ENCODE measurements at places on chromosomes 2 and 18.

GRCh38 chr18:32049393-32050171 lies 31.0 kb downstream of the RNF125 start:
- DNase-seq, result no peak

DNA sequence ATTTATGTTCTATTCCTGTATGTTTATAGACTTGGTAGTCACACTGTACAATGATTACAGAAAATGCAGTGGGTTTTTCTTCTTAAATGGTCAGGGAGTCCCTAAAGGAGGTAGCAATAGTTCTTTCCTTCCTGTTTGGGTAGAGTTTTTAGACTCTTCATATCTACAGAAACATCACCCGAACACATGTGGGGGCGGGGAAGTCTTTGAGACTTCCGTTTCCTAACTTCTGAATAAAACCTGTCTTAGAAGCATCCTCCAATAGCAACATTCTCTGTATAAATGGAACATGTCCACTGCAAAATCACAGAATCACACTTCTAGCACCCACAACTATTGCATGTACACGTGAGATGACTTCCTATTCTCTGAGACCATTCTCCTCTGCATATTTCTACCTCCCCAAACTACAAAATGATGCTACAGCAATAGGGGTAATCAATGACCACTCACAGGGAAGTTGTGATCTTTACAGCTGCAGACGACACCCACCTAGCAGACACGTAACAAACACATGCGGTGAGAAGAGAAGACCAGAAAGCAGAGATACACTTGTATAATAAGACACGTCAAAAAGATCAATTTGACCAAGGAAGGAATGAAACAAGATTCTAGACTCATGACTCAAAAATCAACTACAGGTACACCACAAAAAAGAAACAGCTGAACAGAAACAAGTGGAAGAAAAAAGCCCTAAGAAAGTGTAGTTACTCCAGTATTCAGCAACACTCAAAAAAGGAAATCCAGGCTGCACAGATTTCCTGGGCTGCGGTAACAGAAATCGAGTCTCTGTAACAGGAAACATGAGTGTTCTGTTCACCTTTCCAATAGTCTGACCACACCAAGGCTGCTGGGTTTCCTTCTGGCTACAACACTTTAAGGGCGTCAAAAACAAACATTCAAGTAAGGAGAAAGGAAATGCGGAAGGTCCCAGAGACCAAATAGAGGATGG lies 120.4 kb downstream of the ZNF516 start:
- no peak for DNase-seq

GRCh38 chr2:239809391-239809790 lies 215.8 kb downstream of the NDUFA10 start:
- no peak for DNase-seq

GRCh38 chr2:31581124-31581795 lies 522 bp upstream of the SRD5A2 start:
- no peak for DNase-seq

GRCh38 chr18:76367168-76368125 lies 127.6 kb downstream of the ZNF516 start:
- no peak for DNase-seq

- no peak for DNase-seq
These were observed 162.2 kb downstream of the PKP4 start for GRCh38 chr2:158618891-158619490.

DNA sequence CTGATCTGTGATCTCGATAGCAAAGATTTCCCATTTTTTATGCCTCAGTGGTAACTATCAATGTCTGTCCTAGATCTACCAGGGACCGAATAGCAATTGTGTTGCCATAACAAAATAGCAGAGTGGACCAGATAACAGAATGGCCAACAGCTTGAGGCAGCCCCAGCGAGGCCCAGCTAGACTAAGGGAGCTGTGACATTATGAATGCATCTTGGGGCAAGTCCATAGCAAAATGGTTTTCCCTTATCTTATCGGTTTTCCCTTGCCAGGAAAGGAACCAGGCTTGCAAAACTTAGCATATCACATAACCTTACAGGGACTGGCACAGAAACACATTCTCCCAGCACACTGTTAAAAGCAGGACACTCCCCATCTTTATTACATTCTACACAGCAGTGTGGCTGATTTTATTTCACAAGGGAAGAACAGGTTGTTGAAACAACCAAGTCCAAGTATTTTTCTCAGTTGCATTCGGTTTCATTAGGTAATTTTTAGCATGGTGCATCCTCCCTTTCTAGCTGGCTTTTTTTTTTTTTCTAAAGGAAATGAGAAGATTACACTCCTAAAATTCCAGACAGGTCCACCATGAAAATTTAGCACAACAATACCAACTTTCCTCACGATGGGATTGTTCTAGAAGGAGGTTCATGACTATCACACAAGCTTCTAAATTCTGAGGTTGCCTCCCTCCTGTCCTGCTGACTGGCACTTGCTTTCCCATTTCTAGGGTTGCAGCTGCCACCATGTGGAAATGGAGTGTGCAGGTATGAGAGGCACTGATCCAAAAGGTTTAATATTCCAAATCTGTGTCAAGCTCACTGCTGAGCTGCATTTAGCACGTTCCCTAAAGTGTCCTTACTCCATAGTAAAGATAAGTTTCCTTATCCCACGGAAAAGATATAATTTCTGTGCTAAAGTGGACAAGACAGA lies 97.0 kb upstream of the SLC35G4 start:
- no peak for DNase-seq

GRCh38 chr18:55302167-55302833 lies 285.7 kb downstream of the TCF4 start:
- no peak for DNase-seq

DNA sequence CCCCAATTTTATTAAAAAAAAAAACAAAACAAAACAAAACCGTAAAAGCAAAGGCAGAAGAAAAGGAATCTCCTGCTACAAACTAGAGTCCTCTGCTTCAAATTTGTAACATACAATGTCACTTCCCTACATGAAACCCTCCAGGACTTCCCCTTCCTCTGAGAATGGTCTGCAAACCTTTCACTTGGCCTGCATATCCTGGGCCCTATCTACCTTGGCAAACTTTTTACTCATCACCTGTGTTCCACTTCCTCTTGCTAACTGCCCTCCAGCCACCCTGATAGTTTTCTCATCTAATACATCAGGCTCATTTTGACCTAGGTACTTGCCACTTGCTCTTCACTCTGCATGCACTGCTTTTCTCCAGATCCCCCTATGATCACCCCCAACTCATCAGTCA lies 255.5 kb downstream of the ETAA1 start:
- DNase-seq, result no peak

GRCh38 chr2:191325651-191326365 lies 80.6 kb downstream of the MYO1B start:
- no peak for DNase-seq

GRCh38 chr2:227370791-227371312 lies 8.3 kb downstream of the TM4SF20 start:
- DNase-seq, result no peak

- DNase-seq, result no peak
These were observed 123.5 kb upstream of the PELI1 start for GRCh38 chr2:64267699-64268098.

DNA sequence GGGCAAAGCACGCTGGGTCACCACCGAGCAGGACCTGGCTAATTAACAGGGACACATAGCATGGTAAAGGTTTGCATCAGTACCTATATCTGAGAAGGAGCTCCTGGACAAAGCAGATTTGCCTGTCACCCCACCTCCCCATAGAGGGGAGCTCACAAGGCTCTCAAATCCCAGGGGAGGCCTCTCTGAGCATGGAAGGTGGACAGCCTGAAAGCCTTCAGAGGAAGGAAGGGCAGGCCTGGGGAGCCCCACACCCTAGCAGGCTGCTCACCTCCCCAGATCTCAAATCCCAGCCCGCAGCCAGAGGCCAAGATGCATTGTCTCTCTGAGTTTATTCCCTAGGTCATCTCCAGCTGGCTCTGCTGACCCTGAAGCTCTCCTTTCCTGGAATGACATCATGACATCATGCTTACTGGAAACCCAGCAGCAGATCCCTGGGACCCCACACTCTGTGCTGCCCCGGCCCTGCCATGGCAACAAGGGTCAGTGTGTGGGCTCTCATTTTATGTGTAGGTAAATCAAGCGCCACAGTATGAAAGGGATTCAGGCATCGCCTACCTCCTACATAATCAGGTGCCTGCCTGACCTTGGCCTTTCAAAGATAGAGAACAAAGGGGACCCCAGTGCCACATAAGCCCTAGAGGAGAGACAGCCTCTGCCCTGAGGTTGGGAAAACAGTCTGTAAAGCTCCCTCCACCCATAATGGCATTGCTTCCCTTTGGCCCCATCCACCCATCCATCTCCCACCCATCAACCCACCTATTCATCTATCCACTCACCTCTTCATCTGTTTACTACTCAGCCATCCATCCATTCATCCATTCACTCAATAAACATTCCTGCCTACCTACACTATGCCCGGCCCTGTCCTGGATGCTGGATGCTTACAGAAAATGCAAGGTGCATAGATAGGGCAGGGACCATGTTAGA lies 15.7 kb upstream of the TEX51 start:
- no peak for DNase-seq

DNA sequence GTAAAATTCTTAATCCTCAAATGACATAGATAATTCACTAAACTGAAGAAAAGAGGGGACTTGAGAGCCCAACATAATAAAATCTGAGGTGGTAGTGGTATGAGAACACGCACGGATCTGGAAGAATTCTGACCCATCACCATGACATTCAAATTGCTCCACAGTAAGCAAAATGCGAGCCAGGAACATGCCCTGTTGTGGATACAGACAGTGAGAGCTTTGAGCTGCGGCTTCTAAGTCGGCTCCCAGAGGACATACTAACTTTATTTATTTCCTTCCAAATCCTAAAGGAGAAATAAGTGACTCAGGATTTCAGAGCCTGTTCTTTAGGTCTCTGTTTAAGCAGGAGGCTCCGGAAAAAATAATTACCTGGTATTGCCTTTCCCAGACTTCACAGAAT lies 143.4 kb upstream of the SMAD7 start:
- no peak for DNase-seq

GRCh38 chr18:56913941-56914340 lies 232.9 kb upstream of the BOD1L2 start:
- DNase-seq, result no peak

- DNase-seq, result no peak
These were observed 245.2 kb downstream of the CDCA7 start for GRCh38 chr2:173599821-173600359.

- DNase-seq, result no peak
These were observed 4.3 kb downstream of the SOCS6 start for GRCh38 chr18:70293166-70293565.

DNA sequence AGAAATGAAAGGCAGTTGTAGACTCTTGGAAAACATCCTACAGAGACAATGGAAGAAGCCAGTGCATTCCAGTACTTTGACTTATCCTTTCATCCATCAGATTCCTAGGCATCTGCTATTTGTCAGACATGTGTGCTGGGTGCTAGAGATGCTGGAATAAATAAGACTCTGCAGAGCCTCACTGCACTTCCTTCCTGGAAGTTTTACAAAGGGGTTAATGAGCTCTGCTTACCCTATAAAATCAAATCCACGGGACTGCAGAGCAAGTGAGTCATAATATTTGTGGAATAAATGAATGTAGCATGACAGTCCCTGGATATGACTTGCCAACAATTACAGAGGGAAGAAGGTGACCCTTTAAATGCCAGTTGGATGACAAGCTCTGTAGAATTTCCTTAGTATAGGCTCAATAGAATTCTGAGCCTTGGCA lies 52.7 kb upstream of the NPAS2 start:
- no peak for DNase-seq

GRCh38 chr2:142180820-142181533 lies 50.2 kb upstream of the LRP1B start:
- no peak for DNase-seq

- no peak for DNase-seq
These were observed 7.9 kb downstream of the MAP2 start for GRCh38 chr2:209431701-209432100.

GRCh38 chr2:172926785-172927640 lies 148.6 kb upstream of the MAP3K20 start:
- DNase-seq, result no peak

GRCh38 chr2:219269362-219270054 lies 9.7 kb upstream of the DNAJB2 start:
- no peak for DNase-seq

- DNase-seq, result no peak
These were observed 281.7 kb downstream of the HRH4 start for GRCh38 chr18:24741965-24742724.

- no peak for DNase-seq
These were observed 8.3 kb downstream of the WNT6 start for GRCh38 chr2:218867900-218868299.

DNA sequence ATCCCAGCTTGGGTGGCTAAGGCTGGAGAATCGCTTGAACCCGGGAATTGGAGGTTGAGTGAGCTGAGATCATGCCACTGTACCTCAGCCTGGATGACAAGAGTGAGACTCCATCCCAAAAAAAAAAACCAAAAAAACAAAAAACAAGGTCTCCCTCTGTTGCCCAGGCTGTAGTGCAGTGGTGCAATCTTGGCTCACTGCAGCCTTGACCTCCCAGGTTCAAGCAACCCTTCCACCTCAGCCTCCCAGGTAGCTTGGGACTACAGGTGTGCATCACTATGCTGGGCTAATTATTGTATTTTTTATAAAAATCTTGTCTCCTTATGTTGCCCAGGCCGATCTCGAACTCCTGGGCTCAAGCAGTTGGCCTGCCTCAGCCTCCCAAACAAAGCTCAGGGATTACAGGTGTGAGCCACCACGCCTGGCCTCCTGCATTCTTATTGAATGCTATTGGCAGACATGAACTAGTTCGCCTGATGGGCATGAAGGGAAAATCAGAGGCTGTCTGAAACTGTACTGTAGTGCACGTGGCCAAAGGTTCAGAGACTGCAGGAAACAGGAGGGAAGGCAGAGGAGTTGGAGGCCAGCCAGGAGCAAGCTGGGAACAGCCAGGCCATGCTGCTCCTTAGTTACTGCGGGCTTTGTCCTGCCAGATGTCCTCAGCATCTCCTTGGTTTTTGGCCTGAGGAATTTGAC lies 16.0 kb upstream of the ASXL2 start:
- no peak for DNase-seq

DNA sequence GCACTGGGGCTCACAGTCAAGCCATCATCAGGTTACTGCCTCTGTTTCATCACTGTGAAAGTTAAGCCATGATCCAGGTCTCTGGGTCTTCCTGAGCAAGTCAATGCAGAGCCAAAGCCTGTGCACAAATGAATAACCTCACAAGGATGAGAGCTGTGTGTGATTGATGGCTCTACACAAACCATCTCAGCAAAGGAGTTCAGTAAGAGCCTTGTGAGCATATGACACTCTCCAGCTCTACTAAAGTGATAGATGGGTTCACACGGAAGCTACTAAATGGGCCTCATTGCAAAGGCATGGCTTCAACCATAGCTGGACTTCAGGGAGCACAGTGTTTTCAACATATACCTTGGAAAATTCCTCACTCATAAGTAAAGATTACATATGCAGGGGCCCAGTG lies 101.5 kb downstream of the AFF3 start:
- DNase-seq, result no peak

Data from activated gamma-delta T cell treated with anti-CD3 and anti-CD28 coated beads, Interleukin-2, amount 50 U/mL, for 16 hours (primary cell).